ENCODE measurements at places on chromosomes 11 and 22.
A peak's percentile ranks its signal among the peaks of the same experiment; 100 is the strongest.

- no peak for DNase-seq
Observed at GRCh38 chr11:119446434-119446833, 23.5 kb upstream of the THY1 start.

DNA sequence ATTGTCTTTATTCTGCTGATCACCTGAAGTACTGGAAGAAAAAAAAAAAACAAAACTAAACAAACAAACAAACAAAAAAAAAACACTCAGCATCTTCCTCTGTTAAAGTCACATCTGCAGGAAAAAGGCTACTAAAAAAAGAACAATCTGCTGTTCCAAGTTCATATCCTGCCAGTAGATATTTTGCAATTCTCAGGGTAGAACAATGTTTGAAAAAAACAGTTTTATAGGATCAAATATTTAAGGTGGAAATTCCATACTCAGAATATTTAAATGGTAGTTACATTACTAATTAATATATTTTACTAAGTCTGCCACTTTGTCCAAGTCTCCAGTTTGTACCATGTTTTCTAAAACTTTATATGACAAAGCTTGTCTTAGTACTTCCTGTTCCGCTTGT lies 175.2 kb downstream of the SBF2 start:
- no peak for DNase-seq

- no peak for DNase-seq
Observed at GRCh38 chr11:19977941-19978340, 182.3 kb downstream of the DBX1 start.

GRCh38 chr11:15815246-15816195 lies 540.8 kb downstream of the SOX6 start:
- no peak for DNase-seq

- no peak for DNase-seq
Observed at GRCh38 chr11:95972060-95972459, 48.2 kb upstream of the MTMR2 start.

GRCh38 chr11:108807262-108807661 lies 142.4 kb downstream of the DDX10 start:
- no peak for DNase-seq

- DNase-seq = peak; percentile 38
Observed at GRCh38 chr11:128691802-128692752, 1.8 kb upstream of the FLI1 start.

Measured in NAMALWA (cell line).